ENCODE measurements at places on chromosomes 12 and 14.

- DNase-seq = no peak
Measured at GRCh38 chr14:75446447-75446846, 18.6 kb downstream of the JDP2 start.

- no peak for DNase-seq
Measured at GRCh38 chr12:131074221-131075083, 120.7 kb downstream of the ADGRD1 start.

DNA sequence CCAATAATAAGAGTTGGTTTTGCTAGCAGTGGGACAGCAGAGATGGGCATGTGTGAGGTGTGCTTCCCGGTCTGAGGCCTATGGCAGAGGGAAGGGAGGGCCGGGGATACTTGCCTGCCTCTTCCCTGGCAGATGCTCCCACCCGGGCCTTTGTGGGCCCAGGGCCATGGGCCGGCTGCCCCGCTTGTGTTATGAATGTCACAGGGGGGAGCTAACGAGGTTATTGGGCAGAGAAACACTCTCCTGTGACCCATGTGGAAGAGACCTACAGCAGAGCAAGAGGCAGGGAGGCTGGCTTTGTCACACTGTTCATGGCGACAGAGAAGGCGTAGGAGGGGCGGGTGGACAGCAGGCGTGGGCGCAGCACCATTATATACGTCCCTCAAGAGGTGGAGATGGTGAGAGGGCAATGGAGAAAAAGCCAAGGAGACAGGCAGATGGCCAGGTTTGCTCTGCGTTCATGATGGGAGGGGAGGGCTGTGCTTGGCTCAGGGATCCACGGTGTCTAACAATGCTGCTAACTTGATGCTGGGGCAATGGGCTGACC lies 13.3 kb downstream of the CCND2 start:
- DNase-seq = no peak

DNA sequence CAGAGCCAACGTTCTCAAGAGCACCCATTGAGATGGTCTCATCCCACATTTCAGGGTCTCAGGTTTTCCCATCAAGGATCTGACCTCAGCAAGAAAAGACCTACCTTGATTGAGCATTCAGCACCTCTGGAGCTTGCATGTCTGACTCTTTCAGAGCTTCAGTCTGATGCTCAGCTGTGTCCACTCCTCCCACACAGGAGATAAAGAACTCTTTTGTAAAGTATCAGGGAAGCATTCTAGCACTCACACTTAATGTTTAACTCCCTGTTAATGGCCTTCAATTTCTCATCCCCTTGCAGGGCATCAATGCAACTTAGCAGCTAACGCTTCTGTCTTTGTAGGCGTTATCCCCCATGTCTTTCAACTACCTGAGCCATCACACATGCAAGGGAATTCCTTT lies 124.1 kb downstream of the GALC start:
- DNase-seq = no peak
